ENCODE measurements at places on chromosomes 13 and 19.
A peak's percentile ranks its signal among the peaks of the same experiment; 100 is the strongest.

GRCh38 chr13:100184095-100184494 is 95.2 kb downstream of the PCCA start:
- no peak for DNase-seq

- no peak for DNase-seq
These were observed 24.4 kb downstream of the CELF5 start for GRCh38 chr19:3248728-3249326.

DNA sequence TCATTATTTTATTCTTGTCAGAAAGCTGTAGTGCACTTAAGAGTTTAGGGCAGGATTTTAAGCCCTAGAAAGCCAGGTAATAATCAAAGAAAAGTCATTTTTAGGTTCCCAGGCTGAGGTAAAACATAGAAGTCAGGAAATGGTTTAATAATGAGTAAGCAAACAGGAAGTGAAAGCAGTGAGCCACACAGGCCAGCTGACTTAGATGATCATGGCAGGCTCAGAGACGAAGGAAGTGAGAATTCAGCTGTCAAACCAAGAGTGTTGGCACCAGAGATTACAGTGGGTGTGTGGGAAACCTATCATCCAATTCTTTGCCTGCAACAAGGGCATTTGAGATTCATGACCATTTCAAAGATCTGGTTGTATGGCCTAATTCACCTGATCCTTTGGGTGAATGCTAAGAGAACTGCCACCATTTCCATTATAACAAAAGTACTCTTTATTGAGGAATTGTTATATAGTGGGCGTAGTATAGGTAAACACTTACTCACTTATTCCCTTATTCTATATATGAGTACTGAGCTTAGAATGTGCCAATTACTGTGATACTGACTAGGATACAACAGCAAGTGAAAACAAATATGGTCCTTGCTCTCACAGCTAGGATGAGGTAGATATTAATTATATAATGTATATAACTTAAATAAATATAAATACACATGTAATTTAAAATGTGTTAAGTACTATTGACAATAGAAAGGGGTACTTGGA is 103.7 kb upstream of the EDNRB start:
- no peak for DNase-seq

- no peak for DNase-seq
These were observed 813.4 kb downstream of the SLITRK6 start for GRCh38 chr13:84985860-84986259.

DNA sequence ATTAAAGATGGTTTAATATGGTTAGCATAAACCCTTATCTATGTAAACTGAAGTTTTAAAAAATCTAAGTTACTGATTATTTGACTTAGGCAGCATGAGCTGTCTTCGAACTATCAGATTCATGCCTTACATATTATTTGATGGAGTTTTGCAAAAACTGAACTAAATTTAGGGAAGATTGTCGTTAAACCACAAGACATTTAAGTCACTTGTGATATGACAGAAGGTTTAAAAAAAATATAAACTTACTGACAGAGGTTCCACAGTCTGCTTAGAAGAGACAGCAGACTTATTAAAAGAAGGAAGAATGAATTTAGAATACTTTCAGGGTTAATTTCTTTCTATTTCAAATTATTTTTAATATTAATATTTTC is 110.9 kb upstream of the FRY start:
- no peak for DNase-seq

GRCh38 chr13:21996049-21996448 is 325.2 kb downstream of the FGF9 start:
- no peak for DNase-seq

- DNase-seq, result no peak
These were observed 40.6 kb downstream of the DCLK1 start for GRCh38 chr13:36090592-36090991.

GRCh38 chr19:7554565-7554964 is 19.0 kb downstream of the PNPLA6 start:
- no peak for DNase-seq

DNA sequence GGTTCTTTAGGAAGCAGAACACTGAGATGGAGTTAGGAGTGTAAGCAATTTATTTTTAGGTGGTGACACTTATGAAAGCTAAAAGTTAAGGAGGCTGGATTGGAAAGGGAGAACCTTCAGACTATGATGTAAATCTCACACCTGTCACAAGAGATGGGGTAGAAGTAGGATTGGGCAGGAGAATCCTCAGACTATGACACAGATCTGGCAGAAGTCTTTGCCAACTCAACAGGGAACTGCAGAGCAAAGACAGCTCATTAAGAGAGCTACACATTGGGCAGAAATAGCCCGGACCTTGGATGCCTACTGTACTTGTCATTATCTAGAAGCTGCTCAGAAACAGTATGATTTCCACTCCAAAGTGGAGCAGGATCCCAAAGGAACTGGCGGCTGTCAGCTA is 134.4 kb downstream of the DNAJC15 start:
- no peak for DNase-seq

- DNase-seq, result no peak
These were observed 41.2 kb upstream of the KLF2 start for GRCh38 chr19:16283210-16284061.

GRCh38 chr13:28685114-28685513 is 26.2 kb downstream of the POMP start:
- DNase-seq, result no peak

- no peak for DNase-seq
These were observed 379.8 kb downstream of the TBC1D4 start for GRCh38 chr13:75102001-75102716.

DNA sequence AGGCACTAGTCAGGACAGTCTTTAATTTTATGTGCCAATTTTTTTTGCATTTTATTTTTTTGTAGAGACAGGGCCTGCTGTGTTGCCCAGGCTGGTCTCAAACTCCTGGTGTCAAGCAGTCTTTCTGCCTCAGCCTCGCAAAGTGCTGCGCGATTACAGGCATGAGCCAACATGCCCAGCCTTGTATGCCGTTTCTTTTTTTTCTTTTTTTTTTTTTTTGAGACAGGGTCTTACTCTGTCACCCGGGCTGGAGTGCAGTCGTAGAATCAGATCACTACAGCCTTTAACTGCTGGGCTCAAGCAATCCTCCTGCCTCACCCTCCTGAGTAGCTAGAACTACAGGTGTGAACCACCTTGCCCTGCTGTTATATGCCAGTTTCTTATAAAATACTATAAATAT is 26.4 kb downstream of the BORA start:
- no peak for DNase-seq

- DNase-seq, result no peak
These were observed 1134.3 kb downstream of the SLITRK1 start for GRCh38 chr13:82747958-82748357.

DNA sequence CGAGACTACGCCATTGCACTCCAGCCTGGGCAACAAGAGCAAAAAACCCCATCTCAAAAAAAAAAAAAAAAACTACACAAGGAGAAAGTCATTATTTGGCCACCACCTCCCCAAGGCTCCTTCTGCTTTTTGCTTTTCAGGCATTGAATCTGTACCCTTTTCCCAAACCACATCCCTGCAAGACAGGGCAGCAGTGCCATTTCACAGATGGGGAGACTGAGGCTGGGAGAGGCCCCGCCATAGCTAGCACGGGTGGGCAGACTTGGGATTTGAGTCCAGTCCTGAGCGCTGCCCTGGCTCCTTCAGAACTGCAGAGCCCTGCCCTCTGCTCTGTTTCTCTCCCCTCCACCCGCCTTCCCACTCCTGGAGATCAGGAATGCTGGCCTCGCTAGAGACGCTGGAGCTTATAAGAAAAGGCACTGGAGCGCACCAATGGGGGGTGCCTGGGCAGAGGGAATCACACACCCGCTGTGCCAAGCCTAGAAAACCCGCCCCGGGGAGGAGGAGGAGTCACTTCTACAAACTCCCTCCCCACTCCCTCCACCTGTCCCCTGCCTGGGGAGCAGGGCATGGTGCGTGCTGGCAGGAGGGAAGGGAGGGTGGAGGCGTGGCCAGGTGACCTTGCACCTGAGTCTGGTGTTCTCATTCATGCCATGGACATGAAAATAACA is 17.6 kb downstream of the TJP3 start:
- DNase-seq, result peak; percentile 7

DNA sequence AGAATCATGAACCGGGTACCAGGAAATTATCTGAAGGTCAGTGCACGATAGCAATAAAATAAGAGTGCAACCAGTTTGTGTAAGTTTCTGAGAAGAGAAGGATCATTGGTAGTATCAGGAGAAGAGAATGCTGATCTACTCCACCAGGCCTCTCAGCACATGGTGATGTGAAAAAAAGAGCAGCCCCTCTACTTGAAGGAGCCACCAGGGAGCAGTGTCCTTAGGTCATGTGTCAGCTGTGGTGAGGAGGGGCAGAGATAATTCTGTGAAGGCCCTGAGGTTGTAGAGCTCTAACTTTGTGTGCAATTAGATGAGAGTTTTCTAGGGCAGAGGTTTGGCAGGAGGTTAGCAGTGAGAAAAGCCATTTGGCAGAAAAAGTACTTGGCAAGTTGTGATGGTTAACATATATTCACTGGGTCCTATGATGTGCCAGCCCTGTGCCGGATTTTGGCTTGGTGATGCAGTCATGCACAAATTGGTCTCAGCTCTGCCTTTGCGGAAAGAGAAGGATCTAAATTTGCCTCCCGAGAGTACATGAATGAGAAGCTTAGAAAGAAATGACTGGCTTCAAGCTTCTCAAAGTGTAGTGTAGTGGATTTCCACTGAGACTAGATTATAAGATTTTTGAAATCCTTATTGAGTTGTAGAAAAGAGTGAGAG is 19.2 kb upstream of the ZC3H13 start:
- DNase-seq, result no peak

DNA sequence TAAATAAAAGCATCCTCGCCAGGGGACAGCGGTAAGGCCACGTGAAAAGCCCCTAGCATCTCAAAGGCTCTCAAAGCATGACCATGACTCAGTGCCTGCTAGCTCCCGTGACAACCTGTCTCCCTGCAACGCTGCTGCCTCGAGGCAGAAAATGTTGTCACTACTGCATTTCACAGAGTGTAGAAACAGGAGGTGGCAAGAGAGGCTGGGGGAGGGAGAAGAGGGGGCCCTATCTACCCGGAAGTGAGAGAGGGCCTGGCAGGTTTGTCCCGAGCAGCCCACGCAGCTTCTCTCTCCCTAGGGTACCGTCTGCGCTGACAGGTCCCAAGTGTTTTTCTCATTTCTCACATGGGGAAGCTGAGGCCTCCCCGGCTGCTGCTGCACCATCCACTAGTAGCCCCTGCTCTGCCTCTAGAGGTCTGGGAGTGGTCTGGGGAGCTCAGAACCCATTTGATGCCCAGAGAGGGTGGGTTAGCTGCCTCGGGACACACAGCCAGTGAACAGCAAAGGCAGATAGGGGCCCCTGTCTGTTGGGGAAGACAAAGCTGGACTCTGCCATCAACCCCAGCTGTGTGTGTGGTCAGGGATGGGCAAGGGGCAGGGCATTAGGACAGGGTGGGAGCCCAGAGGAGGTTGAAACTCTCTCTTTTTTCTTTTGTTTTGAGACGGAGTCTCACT is 3.7 kb downstream of the TINCR start:
- DNase-seq, result peak; percentile 23

DNA sequence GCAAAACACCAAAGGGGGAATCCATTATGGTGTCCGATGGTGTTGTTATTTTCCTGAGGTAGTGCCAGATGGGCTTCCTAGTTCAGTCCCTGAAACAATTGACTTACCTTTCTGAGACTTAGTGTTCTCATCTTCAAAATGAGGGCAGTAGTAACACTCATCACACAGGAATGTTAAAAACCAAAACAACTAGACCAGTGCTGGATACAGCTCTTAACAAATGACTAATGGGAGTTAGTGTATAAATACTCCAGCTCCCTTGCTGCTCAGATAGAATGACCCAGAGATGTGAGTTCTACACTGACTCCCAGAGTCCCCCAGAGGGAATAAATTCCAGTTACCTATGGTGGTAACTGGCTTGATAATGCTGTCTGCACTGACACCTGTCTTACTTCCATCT is 49.9 kb downstream of the MBD3L2B start:
- no peak for DNase-seq

GRCh38 chr19:15337202-15337601 is 4.9 kb upstream of the BRD4 start:
- DNase-seq, result no peak

DNA sequence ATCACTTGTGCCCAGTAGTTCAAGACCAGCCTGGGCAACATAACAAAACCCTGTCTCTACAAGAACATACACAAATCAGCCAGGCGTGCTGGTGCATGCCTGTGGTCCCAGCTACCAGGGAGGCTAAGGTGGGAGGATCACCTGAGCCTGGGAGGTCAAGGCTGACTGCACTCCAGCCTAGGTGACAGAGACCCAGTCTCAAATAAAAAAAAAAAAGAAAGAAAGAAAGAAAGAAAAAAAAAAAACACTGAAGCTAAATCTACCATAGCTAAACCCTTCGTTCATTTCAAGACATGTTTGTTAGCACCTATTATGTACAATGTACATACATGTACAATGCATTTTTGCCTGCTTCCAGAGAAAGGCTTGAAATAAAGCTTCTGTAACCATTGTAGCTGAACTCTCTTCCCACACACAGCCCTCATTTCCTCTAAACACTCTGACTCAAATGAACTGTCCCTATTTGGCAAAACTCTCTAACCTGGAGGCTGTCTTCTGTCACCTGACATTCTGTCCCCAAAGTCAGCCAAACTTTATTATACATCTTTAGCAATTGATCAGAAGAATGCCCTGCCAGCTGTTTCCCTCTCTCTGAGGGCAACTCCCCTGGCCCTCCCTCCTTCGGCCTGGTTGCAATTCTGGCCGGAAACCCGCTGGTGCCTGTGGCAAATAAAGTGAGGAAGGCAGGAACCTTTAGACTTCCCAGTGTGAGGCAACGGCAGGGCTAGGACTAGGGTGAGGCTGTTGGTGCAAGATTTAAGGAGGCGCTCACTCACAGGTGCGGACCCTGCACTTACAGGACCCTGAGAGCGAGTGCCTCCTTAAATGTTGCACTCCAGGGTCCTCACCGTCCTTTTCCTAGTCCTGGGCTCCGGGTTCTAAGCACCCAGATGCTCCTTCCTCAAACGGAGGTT is 1.8 kb downstream of the ETHE1 start:
- DNase-seq, result peak; percentile 3

DNA sequence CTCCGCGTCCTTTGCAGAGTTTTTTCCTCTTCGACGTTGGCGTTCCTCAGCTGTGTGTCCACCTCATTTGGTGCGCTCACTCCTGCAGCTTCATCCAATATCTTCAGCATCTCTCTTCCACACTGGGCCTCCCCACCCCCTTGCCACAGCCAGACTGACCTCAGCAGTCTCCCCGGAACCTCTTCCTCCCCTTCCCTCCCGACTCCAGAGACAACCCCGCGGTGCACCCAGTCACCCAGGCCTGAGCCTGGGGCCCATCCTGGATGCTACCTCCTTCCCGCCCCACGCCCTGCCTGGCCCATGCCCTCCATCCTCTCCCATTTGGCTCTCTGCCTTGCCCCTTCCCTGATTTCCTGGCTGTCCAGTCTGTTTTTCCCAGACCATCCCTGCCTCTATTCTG is 8.1 kb upstream of the C5AR2 start:
- no peak for DNase-seq

GRCh38 chr19:34508540-34508939 is 27.0 kb downstream of the WTIP start:
- no peak for DNase-seq

GRCh38 chr19:30293051-30293785 is 79.0 kb upstream of the ZNF536 start:
- DNase-seq, result no peak

GRCh38 chr13:83752141-83752540 is 130.1 kb downstream of the SLITRK1 start:
- DNase-seq, result no peak
